ENCODE measurements at places on chromosomes 1 and 21.

- no peak for DNase-seq
These were observed 31.8 kb downstream of the GNG4 start for GRCh38 chr1:235617808-235618207.

DNA sequence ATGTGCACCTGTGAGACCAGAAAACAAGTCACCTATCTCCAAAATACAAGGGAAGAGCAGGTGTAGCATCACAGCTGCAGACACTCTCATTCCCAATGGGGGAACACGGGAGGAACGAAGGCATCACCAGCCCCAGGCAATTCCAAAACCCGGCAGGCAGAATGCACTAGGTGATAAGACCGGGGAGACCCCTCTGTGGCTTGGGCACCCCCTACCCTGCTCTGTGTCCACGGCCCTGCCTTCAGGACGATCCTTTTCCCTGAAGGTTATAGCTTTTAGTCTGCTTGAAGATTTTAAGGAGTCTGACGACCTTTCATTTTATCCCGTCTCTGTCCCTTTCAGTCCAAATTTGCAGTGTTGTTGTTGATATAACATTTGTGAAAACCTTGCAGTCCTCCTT is 19.2 kb downstream of the TRPM2 start:
- no peak for DNase-seq

- DNase-seq, result no peak
These were observed 6.2 kb downstream of the NECTIN4 start for GRCh38 chr1:161082996-161083747.

- DNase-seq, result no peak
These were observed 637.3 kb downstream of the MATN1 start for GRCh38 chr1:30085811-30086770.

- no peak for DNase-seq
These were observed 102.0 kb upstream of the MAP1LC3C start for GRCh38 chr1:242100921-242101320.

DNA sequence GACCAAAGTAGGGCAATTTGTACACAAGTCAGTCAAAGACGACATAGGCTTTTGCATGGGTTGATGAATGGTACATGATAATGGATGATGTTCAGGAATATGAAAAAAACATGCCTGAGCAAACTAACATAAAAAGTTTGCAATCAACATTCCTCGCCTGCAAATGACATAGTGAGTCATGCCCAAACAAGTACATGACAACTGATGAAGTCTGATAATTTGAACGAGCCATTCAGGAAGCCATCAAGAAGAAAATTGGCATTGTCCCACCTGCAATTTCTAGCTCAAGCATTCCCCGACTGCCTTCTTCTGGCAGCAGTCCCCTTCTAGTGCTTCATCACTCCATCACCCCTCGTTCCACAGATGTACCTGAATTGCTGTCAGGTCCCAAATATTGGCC is 118.4 kb upstream of the NR5A2 start:
- no peak for DNase-seq

DNA sequence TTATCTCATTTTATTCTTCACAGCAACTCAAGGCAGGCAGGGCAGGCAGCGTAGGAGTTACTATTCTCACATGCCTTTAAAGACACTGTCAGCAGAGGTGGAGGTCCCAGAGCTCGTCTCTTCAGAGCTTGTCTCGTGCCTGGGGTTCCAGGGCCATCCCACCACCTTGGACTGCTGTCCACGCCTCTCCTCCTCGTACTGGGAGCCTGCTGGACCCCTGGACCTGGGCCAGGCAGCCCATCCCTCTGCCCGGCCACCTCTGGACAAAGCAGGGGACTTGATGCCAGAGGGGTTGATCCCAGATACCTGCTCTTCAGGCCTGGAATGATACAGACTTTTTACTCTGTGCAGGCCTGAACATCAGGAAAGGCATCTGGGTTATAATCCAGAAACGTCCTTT is 546.8 kb downstream of the KIF26B start:
- DNase-seq, result no peak

GRCh38 chr21:44528634-44528995 is 11.4 kb downstream of the KRTAP10-1 start:
- no peak for DNase-seq

DNA sequence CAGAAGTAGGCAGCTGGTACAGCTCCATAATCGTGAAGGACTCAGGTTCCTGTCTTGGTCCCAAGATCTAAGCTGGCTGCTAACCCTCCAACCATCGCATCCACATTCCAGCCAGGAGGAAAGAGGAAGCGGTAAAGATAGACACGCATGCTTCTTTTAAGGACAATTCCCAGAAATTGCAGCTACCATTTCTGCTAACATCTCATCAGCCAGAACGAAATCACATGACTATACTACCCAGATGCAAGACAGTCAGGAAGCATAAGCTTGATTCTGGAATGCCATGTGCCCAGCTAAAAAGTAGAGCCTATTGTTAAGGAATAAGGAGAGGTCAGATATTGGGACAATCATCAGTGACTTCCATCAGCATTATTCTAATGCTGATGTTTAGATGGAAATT is 110.4 kb downstream of the EPHB2 start:
- DNase-seq, result no peak

GRCh38 chr1:28807986-28808385 is 4.0 kb upstream of the OPRD1 start:
- no peak for DNase-seq

GRCh38 chr1:5968161-5968736 is 24.0 kb downstream of the NPHP4 start:
- DNase-seq, result no peak

GRCh38 chr1:66231681-66232463 is 302.1 kb upstream of the SGIP1 start:
- no peak for DNase-seq

GRCh38 chr1:183372586-183373230 is 45.5 kb downstream of the NMNAT2 start:
- no peak for DNase-seq

DNA sequence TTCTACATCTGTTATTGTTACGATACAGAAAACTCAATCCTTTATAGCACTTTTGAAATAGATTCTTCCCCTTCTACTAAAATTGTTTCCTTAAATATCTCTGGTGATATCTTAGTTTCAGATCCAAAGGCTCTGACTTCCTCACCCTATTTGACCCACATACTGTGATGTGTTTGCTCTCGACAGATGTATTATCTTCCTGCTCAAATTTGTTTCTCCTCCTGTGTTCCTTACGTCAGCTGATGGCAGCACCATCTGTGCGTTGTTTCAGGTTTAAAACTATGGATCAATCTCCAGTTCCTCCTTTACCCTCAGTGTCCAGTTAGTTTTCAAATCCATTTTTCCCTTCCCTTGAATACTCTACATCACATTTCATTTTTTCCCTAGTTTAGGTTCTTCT is 274.4 kb downstream of the RYR2 start:
- DNase-seq, result no peak

DNA sequence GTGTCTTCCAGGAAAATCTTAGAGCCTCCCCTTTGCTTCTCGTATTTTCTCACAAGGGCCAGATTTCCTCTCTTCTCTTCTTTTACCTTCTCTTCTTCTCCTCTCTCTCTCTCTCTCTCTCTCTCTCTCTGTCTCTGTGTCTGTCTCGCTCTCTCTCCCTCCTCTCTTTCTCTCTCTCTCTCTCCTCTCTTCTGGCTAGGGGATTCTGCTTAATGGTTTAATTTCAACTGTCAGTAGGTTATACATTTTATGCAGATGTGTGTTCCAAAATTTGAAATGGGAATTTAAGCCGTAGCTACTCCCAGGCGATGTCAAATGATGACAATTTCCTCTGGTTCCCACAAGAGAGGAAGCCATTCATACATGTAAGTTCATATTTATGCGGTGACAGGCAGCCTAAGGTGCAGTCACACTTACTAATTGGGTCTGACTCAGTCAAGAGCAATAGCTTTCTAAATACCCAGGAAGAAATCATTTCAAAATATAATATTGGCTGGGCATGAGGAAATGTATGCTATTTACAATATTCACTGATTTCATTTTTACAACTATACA is 1.4 kb downstream of the DSCAM start:
- no peak for DNase-seq

DNA sequence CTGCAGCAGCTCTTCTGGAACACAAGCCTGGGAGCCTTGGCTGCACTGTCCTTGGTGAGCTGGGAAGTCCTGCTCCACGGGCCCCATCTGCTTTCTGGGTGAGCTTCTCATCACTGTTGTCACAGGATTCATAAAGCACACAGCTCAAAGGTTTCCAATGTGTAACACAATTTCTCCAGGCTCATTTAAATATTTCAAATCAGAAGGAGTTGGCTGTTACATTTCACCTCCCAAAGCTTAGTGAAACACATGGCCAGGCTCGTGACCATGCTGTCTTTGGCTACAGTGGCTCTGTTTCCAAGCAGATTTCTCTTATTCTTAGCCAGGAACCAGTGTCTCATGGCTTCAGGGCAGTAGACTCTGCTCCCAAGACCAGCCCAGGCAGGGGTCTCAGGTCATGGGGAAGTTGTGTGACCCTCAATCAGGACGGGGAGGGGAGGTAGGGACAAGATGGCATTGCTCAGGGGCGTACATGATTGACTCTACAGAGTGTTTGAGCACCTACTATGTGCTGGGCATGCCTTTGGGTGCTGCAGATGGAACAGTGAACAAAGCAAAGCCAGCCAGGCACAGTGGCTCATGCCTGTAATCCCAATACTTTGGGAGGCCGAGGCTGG is 353.0 kb downstream of the NPHP4 start:
- no peak for DNase-seq

- DNase-seq, result no peak
These were observed 39.4 kb downstream of the PIK3C2B start for GRCh38 chr1:204455063-204455830.

- no peak for DNase-seq
These were observed 1.6 kb upstream of the KCND3 start for GRCh38 chr1:111990878-111991718.

DNA sequence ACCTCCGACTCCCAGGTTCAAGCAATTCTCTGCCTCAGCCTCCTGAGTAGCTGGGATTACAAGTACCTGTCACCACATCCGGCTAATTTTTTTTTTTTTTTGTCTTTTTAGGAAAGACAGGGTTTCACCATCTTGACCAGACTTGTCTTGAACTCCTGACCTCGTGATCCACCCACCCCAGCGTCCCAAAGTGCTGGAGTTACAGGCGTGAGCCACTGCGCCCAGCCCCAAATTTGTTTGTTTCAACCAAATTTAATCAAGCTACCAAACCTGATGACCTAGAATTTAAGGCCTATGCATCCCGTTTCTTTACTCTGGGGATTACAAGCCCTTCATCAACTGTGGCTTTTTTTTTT is 58.3 kb upstream of the TBX15 start:
- no peak for DNase-seq

DNA sequence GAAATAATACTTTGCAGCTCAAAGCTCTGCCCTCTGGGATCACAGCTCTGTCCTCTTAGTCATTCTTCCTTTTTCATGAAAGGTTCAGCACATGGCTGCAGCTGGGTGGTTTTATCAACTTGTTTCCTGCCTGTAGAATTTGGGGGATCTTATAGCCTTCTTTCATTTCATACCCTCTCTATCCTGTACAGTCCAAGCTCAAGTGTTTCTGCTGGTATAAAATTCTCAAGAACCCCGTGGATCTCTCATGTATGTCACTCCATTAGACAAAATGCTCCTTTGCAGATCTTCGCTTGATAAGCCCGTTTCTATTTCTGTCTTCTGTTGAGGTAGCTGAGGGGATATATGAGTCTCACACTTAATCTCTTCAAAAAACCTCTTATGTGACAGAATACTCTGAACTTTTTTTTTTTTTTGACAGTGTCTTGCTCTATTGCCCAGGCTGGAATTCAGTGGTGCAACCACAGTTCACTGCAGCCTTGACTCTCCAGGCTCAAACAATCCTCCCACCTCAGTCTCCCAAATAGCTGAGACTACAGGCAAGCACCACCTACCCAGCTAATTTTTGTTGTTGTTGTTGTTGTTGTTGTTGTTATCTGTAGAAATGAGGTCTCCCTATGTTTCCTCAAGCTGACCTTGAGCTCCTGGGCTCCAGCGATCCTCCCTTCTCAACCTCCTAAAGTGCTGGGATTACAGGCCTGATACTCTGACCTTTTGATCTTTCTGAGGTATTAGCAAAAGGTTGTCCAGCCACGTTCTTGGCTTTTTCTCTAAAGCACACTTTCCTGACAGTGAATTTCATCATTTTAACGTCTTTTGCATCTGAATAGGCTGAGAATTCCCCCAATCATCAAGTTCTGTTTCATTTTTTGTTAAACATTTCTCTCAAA is 24.6 kb upstream of the COL9A2 start:
- no peak for DNase-seq

DNA sequence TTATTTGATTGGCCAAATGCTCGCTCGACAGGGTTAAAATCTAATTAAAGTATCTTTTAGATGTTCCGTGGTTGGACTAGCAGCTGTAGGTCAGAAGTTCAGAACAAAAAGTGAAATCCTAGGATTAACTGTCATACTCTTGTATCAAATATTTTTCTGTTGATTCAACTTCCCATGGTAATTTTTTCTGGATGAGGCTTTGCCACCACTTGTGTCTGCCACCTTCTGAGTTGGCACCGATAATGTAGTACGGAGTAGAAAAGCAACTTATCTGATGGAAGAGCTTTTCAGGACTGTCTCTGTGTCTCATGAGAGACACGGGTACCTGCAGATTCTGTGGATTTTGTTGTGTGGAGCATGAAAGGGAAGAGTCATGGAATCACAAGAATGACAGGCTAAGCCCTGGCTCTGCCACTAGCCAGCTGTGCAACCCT is 44.6 kb upstream of the CNN3 start:
- no peak for DNase-seq

- no peak for DNase-seq
These were observed 65.9 kb downstream of the SLC37A1 start for GRCh38 chr21:42579456-42580075.

DNA sequence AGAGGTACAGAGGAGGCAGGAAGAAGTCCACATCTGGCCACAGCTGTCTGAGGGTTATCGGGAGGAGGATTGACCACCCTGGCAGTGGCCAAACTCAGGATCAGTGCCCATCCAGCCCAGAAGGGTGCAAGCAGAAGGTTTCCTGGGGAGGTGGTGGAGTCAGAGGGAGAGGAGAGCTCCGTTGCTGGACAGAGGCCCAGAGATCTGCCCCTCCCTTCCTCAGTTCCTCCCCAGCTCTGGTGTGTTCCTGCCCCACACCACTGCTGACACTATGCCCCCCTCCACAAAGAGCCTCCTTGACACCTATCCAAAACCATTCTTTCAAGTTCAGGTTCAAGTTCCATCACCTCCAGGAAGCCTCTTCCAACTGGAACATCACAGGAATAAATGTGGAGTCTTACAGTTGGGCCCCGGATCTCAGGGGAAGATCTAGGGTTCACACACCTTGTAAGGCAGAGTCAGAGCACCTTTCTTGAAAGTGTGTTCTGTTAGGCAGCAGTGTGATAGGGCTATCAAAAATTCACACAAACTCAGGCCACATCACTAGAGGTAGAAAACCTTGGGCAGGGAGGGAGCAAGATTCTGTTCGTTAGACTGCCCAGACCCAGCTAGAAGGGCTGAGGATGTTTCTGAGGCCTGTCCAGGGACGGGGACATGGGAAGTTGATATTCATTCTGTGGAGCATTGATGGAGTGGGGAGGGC is 7.4 kb downstream of the LDLRAD1 start:
- DNase-seq, result no peak

GRCh38 chr1:201686714-201687455 is 142.1 kb upstream of the IPO9 start:
- DNase-seq, result no peak

Measured in activated CD8-positive, alpha-beta memory T cell treated with anti-CD3 and anti-CD28 coated beads for 1 hour (primary cell).